ENCODE measurements at places on chromosomes 2 and 18. TPM values are rescaled to one million over a fixed set of nuclear protein-coding genes. Genes with fewer than 3 reads are reported as not detected.

GRCh38 chr2:180057706-180058412 lies 50.8 kb upstream of the CWC22 start:
- H3K4me1 ChIP-seq, result peaks cover 60% of the 10 kb centered on the region
- H3K27me3 ChIP-seq, result no peaks in the 10 kb centered on the region
- H3K4me3 ChIP-seq, result no peak overlapping the region
- peak overlapping the region; percentile 98 for H3K27ac ChIP-seq

GRCh38 chr2:128269990-128270671 lies 48.5 kb downstream of the HS6ST1 start:
- H3K4me3 ChIP-seq, result no peak overlapping the region
- no peaks in the 10 kb centered on the region for H3K4me1 ChIP-seq

Gene CRYBA2
- not detected for total RNA-seq

- H3K36me3 ChIP-seq, result peaks cover 26% of the 10 kb centered on the region
- H3K27ac ChIP-seq, result peak overlapping the region; percentile 49
- no peak overlapping the region for H3K4me3 ChIP-seq
- DNase-seq, result no peak
- H3K4me1 ChIP-seq, result peaks cover 66% of the 10 kb centered on the region
- no peaks in the 10 kb centered on the region for H3K27me3 ChIP-seq
These were observed 101.2 kb downstream of the KCTD18 start for GRCh38 chr2:200408428-200409316.

DNA sequence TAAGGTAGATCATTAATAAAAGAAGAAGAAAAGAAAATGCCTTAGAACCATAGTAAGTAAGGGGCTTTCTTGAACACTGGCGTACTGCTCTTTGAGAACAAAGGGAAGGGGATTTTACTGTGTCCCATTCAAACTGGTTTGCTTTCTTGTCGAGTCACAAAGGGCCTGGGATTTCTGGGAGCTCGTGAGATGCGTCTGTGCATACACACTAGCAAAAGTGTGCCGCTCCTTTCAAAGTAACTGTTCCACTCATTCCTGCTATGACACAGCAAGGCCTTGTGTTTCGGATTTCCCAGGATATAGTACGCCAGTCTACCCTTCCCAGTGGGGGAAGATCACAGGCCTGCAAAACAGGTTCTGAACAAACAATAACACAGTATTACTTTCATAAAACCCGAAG lies 93.0 kb downstream of the KCTD18 start:
- DNase-seq, result no peak
- H3K27ac ChIP-seq, result peak overlapping the region; percentile 94
- peaks cover 59% of the 10 kb centered on the region for H3K36me3 ChIP-seq

Gene COLEC11
- 1.3 TPM for total RNA-seq

Gene MAP4K4
- 112 TPM for total RNA-seq

- no peak overlapping the region for H3K4me3 ChIP-seq
- H3K27me3 ChIP-seq, result 0 out of 2 replicates have a peak, but pooled peaks cover 3% of the 10 kb centered on the region
- no peak for DNase-seq
These were observed 9.5 kb downstream of the PLB1 start for GRCh38 chr2:28505361-28505760.

Gene MZT2B
- 220 TPM for total RNA-seq

Gene POTEF
- total RNA-seq, result 13.6 TPM

Gene KIF1A
- 279 TPM for total RNA-seq

DNA sequence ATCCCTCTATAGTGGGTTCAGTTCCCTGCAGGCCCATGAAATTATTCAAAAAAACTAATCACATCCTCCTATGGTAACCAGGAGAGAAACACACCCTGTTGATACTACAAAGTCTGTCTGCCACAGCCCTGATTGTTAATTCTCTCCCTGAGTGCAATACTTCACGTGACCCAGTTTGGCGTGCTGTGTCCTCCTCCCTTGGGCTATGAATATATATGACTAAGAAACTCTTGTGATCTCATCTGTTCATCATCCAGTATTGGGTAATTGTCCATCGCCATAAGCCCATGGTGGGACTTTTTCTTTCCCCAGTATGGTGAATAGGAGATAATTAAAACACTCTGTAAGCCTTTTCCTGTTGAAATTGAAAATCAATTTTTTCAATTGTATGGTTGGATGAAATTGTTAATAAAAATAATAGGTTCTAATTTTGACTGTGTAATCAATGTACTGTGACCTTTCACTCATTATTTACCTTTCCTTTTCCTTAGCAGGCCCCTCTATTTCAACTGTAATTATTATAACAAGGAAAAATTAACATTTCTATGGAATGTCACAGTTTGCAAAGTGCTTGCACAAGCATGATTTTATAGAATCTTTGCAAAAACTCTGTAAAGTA lies 1822.6 kb downstream of the SUCLG1 start:
- H3K4me1 ChIP-seq, result peaks cover 12% of the 10 kb centered on the region
- no peak overlapping the region for H3K27ac ChIP-seq
- DNase-seq, result no peak
- H3K27me3 ChIP-seq, result no peaks in the 10 kb centered on the region
- peaks cover 28% of the 10 kb centered on the region for H3K36me3 ChIP-seq

GRCh38 chr2:43276962-43277391 lies 50.6 kb upstream of the ZFP36L2 start:
- H3K4me1 ChIP-seq, result peaks cover 15% of the 10 kb centered on the region
- peaks cover 5% of the 10 kb centered on the region for H3K36me3 ChIP-seq
- H3K27ac ChIP-seq, result peak overlapping the region; percentile 19

DNA sequence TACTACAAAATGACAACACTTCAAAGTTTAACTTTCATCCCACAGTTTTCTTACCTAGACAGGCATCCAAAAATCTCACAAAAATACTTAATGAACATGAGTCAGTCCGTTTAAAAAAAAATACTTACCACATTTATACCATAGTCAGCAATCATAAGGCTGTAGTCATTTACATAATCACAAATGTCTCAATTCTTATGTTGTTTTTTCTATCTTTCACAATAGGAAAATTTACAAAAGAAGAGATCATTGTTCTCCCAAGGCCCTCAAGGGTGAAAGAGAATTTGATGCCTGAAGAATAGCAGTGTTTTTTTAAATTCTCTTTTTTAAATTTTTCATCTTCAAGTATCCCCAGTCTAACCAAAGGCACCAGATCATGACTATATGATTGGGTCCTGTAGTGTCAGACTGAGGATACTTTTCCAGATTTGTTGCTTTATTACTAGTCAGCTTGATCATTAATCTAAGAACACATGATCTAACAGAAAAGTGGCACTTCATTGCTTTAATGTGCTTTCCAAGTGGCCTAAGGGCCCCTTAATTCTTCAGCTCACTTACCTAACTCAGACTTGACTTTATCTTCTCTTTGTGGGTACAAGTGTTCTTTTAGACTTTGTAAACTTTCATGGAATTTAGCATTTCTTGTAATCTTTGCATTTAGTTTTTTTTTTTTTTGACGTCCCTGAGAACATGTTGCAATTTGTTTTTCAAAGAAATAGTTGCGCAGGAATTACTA lies 4.7 kb downstream of the SCYGR5 start:
- no peaks in the 10 kb centered on the region for H3K27me3 ChIP-seq
- H3K27ac ChIP-seq, result no peak overlapping the region
- H3K4me1 ChIP-seq, result peaks cover 20% of the 10 kb centered on the region
- no peak overlapping the region for H3K4me3 ChIP-seq
- DNase-seq, result no peak
- H3K36me3 ChIP-seq, result no peaks in the 10 kb centered on the region

DNA sequence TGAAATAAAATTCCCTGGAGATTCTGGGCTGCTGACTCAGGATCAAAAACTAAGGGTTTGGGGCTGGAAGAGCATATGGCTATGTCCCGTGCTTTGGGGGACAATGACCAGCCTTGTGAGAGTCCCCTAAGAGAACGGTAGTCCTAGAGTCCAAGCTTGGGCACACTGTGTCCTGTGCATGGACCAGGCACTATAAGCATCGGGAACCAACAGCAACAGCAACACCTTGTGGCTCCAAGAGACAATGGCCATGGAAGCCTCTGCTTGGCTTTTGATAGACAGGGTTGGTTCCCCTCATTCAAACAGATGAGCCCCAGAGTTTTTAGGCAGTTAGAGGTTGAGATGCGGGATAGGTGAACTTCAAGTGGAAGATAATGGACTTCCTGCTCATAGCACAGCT lies 294.4 kb upstream of the CHAC2 start:
- H3K4me3 ChIP-seq, result no peak overlapping the region
- H3K27me3 ChIP-seq, result no peaks in the 10 kb centered on the region
- H3K27ac ChIP-seq, result peak overlapping the region; percentile 46
- H3K4me1 ChIP-seq, result peaks cover 5% of the 10 kb centered on the region
- no peaks in the 10 kb centered on the region for H3K36me3 ChIP-seq
